NCI-H2227 treated with DMSO at 0.1 percent for 48 hours (cell line): ENCODE measurements at places on chromosomes 3 and 15.

DNA sequence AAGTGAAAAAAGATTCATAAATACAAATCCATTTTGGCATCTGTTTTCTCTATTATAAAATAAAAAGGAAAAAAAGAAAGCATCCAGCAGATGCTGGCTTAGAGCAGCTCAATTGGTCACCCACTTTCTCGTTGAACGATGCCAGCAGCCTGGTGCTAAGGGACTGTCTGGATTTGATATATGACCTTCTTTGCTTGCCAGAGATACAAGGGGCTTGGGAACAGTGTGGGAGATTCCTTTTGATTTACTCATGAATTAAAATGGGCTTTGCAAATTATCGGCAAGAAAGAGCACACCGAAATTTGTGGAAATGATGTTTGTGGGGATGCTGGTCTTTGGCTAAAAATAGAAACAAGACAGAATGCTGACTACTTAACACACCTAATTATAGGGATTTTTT, 210.3 kb upstream of the STT3B start:
- no peak for DNase-seq

- no peak for DNase-seq
Measured at GRCh38 chr3:40766396-40766795, 241.6 kb downstream of the ZNF621 start.

- DNase-seq, result no peak
Measured at GRCh38 chr3:10709110-10709781, 106.8 kb upstream of the SLC6A11 start.

DNA sequence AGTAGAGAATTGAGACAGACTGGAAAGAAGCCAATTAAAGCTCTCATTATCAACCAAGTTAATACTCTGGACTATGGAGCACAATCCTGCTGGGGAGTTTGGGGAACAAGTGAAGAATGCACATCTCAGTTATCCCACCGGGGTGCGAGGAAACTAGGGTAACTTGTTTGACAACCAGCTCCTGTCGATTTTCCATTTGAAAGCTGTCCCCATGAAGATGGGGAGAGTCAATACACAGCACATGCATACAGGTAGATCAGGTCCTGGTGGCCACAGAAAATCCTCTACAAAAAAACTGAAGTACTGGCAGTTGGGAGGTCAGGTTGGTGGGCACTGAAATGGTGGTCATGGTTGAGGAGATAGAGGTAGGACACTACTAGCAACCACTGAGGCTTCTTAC, 25.7 kb upstream of the GRAMD1C start:
- no peak for DNase-seq

DNA sequence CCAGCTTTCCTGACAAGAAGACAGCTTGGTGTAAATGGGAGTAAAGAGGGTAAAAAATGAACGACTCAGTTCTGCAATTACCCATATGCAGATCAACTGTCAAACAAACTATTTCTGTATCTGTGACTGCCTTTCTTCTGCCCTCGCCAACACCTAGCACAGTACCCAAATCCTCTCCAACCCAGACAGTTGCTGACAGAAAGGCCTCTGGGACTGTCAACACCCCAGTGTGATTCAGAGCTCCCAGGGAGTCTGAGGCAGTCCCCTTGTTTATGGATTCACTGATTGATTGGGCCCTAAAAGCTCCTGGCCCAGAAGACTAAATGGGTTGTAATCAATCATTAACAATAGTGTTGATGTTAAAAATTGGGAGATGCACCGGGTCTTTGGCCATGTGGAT, 20.2 kb downstream of the IL17RD start:
- no peak for DNase-seq

DNA sequence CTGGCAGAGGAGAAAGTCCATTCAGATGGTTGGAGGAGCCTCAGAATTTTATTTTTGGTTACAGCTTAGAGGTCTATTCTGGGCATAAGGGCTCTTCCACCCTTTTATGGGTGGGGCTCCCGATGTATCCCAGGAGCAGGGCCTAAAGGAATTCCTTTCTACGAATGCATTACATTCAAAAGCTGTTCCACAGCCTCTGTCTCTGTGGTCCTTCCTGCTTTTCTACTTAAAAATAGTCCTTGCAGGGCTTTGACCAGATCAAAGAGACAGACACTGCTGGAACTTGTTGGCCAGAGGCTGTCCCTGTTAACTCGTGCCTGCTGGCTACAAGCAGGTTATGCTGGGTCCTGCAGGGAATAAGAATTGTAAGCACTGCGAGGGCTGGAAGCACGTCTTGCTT, 14.4 kb upstream of the NOX5 start:
- no peak for DNase-seq

GRCh38 chr3:194675081-194675640, 3.2 kb upstream of the LSG1 start:
- DNase-seq, result no peak

- DNase-seq, result no peak
Measured at GRCh38 chr3:179615458-179616173, 11.0 kb downstream of the NDUFB5 start.

- DNase-seq, result no peak
Measured at GRCh38 chr3:49868862-49869466, 742 bp downstream of the CAMKV start.

- no peak for DNase-seq
Measured at GRCh38 chr3:151003029-151003767, 30.7 kb upstream of the CLRN1 start.

- DNase-seq, result no peak
Measured at GRCh38 chr3:162348912-162349311, 852.3 kb downstream of the OTOL1 start.

DNA sequence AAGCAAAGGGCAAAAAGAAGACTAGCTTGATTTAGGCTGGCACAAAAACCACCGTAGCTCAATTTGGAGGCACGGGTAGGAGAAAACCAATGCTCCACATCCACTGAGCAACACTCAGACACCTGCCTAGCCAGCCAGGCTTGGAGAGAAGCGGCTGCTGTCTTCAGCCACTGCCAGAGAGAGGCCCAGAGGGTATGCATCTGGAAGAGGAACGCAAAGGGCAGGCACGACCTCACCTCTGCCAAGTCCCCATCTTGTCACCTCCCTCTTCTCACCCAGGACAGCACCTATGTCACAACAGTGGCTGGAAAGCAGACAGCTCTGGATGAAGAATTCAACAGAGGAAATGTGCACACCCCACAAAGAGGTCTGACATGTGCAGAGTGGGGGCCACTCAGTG, 93.5 kb downstream of the ADAMTS17 start:
- no peak for DNase-seq

DNA sequence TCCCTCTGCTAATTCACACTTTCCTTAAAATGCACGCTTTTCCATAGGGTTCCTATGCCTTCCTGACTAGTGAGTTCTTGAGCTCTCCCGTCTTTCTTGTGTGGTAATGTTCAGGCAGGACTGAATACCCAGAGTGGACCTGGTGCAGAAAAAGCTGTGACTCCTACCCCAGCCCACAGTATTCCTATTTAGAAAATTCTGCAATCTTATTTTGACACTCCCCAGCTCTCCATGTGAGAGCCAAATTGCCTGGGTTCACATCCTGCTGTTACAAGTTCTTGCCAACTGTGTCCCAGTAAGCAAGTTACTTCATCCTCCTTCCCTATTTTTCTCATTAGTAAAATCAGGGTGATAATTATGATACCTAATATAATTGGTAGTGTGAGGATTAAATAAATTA, 290.8 kb upstream of the SLCO3A1 start:
- no peak for DNase-seq

DNA sequence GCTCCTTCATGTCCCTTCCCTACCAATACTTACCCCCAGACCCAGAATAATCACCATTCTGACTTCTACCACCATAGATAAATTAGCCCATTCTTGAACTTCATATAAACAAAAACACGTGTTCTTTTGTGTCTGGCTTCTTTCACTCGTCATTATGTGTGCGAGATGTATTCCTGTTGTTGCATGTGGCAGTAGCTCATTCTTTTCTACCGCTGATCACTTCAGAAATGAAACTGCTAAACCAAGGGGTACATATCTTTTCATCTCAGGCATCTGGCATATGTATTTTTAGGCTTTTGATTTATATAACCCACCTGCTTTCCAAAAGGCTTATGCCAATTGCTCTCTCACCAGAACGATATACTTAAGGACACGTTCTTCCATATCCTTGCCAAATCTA, 13.8 kb upstream of the SCG3 start:
- DNase-seq, result no peak

GRCh38 chr3:52798376-52798977, 3.9 kb downstream of the ITIH3 start:
- no peak for DNase-seq

DNA sequence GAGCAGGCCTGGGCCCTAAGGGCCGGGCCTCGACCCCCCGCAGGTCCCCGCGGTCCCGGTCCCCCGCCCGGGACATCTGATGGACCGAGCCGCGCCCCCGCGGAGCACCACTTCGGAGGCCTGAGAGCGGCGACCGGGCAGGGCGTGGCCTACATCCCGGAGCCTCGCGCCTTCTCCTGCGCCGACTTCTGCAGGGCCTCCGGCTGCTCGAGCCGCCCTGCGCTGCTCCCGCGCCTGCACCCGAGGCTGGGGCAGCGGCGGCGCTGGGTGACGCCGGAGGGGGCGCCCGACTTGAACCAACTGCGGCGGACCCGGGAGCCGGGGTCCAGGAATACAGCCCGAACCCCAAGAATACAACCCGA, 14.9 kb upstream of the GP9 start:
- DNase-seq, result no peak

- DNase-seq, result no peak
Measured at GRCh38 chr3:122324871-122325323, at the start of gene CSTA. Gene CSTA (plus strand): TSS chr3:122325248. CDS start chr3:122325293, 45 bp downstream.

GRCh38 chr15:79132361-79132760, 41.8 kb upstream of the RASGRF1 start:
- no peak for DNase-seq

GRCh38 chr15:32676169-32676568, 34.7 kb downstream of the SCG5 start:
- DNase-seq, result no peak

GRCh38 chr3:12427551-12427950, 56.7 kb upstream of the TSEN2 start:
- DNase-seq, result no peak

DNA sequence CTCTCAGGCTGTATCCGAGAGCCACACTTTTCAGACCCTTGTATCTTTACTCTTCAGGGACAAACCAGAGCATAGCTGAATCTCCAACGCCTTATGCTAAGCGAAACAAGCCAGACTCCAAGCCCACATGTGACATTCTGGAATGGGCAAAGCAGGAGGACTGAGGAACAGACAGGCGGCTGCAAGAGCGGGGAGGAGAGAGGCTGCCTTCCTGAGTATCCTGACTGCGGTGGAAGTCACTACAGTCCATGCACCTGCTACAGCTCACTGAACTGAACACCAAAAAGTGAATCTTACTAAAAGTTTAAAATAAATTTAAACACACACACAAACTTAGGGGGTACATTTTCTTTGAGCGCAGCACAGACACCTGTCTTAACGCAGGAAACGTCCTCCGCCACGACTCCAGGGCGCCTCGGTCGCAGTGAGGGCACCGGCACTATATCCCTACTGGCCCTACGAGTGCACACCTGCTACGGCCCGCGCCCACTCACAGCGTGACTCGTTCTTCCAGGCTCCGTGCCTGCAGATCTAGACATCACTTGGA, 1.4 kb downstream of the CYFIP1 start:
- no peak for DNase-seq

DNA sequence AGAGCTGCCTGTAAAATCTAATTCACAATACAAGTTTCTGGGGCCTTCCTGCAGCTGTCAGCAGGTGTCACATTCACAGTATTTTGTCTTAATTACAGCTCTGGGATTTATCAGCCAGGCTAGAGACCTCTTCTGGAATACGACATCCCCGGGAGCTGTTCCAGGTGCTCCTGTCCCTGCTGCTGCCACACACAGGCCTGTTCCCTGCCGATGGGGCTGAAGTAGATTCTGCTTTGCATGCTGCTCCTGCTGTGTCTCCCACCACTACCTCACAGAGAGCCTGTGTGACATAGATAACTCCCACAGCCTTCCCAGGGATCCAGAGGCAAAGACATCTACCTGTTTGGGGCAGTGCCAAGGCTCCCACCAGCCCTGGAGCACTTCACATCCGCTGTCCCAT, 20.4 kb downstream of the COLQ start:
- DNase-seq, result no peak

GRCh38 chr3:10721101-10721500, 94.9 kb upstream of the SLC6A11 start:
- no peak for DNase-seq

GRCh38 chr15:47461652-47462141, 255.6 kb upstream of the SEMA6D start:
- DNase-seq, result no peak

DNA sequence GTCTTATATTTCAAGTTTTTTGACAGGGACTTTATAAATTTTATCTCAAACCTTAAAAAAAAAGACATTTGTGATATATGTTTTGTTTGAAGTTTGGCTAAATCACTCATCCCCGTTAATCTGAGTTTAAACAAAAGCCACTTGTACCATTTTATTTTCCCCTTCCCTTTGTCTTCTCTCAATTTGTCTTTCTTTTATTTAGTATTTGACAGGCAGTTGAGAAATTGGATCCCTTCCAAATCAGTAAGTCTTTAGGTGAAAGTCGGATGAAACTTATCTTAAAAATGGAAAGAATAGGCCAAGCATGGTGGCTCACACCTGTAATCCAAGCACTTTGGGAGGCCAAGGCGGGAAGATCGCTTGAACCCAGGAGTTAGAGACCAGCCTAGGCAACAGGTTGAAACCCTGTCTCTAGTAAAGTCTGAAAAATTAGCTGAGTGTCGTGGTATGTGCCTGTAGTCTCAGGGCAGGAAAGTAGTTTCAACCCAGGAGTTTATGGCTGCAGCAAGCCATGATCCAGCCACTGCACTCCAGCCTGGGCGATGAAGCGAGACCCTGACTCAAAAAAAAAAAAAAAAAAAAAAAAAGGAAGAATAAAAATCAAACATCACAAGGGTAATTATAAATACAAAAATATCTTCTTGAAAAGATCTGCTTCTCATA, 394.6 kb upstream of the TPM1 start:
- DNase-seq, result no peak

- DNase-seq, result peak; percentile 36
Measured at GRCh38 chr3:107846279-107846852, 244.5 kb downstream of the CD47 start.

- no peak for DNase-seq
Measured at GRCh38 chr15:89243046-89243690, 611 bp upstream of the FANCI start.

- no peak for DNase-seq
Measured at GRCh38 chr15:68556139-68556990, 22.4 kb upstream of the CORO2B start.

DNA sequence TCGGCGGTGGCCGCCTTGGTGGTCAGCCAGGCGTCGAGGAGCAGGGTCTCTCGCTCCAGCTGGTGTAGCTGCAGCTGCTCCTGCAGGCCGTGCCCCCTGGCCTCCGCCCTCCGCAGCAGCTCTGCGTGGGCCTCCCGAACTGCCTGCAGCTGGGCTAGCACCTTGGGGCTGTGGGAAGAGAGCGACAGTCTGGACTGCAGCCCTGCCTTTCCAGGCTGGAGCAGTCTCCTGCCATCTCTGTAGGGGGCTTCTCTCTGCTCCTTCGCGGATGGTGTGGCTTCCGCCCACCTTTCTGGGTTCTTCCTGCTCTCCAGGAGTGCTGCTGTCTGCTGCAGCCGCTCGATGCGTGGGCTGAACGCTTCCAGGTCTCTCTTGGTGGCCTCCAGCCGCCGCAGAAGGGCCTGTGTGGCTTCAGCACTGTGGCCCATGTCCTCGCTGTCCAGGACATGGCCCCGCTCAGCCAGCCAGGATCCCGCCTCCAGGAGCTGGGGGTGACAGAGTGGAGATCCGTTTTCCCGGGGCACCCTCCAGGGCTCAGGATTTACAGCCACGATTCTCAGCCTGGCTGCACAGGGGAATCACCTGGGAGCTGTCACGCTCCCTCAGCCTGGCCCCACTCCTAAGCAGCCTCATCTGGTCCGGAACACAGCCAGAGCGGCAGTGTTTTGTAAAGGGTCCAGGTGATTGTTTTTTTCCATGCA, 16.8 kb downstream of the PLA2G4B start:
- DNase-seq, result no peak
